Dorsolateral prefrontal cortex (tissue), 122 donors: ENCODE measurements at places on chromosomes 3 and 15.

DNA sequence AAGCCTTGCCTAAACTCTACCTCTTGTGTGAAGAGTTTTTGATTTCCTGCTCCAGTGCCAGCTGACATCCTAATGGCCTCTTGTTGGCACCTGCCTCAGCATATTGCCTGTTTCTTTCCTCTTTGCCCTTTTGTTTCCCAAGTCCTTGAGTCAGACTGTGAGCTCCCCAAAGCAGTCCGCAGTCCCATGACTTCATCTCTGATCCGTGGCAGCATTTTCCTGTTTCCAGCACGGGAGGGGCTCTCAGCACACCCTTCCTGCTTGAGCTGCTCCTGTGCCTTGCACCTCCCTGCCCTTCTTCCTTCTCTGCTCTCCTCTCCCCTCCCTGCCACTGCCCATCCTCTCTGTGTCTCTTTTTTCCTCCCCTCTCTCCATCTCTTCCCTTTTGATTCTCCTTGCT lies 179.6 kb downstream of the EPHB1 start:
- no peak for DNase-seq

DNA sequence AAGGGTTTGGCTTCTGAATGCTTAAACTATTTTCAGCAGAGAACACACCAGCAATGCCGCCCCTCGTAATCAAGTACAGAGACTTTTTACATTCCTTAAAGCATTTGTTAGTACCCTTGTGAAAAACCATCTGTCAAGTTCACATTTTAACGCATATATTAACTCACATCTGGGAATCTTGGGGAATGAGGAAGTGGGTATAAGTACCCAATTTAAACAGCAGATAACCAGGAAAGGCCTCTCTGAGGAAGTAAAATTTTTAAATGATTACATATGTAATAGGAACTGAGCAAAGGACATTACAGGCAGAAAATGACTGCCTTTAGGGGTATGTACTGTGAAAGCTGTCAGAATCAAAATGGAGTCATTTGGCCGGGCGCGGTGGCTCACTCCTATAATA lies 12.8 kb upstream of the CFAP44 start:
- DNase-seq, result no peak

DNA sequence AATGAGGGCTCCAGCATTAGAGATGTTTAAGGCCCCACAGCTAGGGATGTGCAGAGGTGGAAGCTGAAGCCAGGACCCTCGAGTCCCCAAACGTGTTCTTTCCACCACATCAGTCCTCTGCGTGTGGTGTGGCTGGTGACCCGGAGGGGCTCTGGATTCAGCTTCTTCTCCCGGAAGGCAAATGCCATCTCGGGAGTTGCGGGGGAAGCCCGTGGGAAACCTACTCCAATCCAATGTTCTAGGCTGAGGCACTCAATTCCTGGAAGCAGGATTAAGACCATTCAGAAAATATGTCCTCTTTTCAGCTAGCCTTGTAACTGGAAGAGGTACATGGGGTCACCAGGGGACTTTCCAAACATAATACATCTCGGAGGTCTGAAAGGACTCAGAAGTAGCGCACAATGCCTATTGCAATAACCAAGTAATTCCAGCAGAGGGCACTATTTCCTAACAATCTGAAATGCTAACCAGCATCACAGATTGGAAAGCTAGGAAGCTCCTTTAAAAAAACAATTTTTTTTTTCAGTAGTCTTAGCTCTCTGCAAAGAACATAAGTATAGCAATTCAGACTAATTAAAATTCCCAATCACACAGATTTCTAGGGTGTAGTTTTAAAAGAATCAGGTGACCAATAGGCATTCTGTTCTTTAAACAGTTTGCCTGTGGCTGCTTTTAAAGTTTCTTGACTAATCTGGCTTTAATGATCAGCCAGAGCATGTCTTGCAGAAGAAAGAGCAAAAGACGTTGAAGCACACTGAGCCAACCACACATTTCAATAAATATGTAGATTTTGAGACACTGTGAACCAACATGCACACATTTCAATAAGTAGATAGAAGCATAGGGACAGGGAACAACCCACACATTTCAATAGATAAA lies 36.1 kb downstream of the BNC1 start:
- no peak for DNase-seq

DNA sequence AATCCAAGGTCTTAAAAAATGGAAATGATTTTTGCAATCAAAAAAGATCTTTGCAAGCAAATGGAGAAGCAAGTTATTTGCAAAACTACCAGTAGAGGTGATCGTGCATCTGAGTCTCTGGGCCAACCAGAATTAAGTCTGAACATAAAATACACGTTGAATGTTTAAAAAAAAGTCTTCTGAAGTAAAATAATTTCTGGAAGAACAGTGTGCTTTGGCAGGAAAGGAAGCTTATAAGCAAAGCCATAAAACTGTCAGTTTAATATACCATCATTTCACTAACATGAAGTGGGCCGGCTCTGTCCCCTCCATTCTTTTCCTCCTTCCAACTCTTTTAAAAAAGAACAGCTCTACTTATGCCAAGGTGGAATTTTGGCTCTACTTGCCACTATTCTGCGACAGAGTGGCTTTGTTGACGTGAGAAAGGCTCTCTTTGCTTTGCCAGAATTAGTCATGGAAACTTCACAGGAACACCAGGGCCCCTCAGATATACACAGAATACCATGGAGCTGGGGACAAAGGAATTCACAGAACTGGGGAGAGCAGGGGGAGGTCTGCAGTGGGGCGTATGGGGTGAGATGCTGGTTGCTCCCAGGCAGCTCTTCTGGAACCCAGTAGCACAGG lies 29.8 kb downstream of the FSTL1 start:
- DNase-seq, result no peak

DNA sequence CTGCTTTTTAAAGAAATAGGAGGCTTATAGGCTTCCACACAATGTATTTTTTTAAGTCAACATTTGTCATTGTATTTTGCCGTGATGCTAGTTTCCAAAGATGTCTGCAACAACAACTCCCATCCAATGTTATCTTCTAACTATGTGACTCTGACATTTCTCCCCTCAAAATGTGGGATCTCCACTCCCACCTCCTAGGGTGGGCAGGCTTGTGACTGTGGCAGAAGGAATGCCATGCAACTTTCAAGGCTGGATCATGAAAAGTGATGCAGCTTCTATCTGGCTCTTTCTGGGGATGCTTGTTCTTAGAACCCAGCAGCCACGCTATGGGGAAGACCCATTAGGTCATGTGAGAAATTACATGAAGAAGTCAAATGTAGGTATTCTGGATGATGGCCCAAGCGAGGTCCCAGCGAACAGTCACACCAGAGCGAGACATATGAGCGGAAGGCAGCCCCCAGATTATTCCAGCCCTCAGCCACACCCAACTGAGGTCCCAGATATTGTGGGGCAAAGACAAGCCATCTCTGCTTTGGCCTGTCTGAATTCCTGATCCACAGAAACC lies 124.3 kb downstream of the BDH1 start:
- no peak for DNase-seq

DNA sequence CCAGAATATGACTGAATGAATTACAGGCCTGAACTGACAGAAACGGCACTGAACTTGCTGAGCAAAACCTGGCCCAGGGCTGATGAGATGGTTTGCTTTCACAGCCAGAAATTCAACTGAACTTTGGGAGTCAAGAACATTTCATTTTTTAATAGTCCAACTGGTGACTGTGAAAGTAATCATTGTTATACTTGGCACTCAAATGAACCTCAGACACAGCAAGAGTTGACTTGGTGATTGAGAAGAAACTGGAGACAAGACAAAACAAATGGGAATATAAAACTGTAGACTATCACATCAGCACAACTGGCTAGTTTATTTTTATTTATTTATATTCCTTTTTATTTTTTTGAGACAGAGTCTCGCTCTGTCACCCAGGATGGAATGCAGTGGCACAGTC lies 858.9 kb upstream of the CFAP20DC start:
- DNase-seq, result no peak

- no peak for DNase-seq
These were observed 266.0 kb downstream of the VPS13C start for GRCh38 chr15:61794276-61794675.

GRCh38 chr3:52204337-52205073 lies 6.5 kb downstream of the ALAS1 start:
- DNase-seq, result no peak

DNA sequence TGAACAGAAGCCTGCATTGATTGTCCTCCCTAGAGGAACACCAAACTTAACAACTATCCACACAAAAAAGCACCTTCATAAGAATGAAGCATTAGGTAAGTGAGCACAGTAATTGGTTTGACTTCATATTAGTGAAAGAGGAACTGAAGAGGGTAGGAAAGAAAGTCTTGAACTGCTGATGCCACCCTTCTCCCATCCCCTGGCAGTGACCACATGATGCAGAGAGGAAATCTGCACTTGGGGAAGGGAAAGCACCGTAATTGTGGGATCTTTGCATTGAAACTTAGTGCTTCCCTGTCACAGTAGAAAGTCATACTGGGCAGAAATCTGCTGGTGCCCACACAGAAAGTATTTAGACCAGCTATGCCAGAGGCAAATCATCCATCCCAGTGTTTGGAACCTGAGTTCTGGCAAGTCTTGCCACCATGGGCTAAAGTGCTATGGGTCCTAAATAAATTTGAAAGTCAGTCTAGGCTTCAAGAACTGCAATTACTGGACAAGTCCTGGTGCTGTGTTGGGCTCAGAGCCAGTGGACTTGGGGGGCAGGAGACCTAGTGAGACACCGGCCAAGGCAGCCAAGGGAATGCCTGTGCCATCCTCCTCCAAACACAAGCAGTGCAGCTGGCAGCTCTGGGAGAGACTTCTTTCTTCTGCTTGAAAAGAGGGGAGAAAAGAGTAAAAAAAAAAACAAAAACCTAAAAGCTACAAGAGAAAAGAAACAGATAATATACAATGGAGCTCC lies 63.6 kb downstream of the SLC15A2 start:
- DNase-seq, result no peak
